ENCODE measurements at places on chromosomes 11 and 22.
A peak's percentile ranks its signal among the peaks of the same experiment; 100 is the strongest.

- no peak for DNase-seq
These were observed 252.3 kb upstream of the TBCEL start for GRCh38 chr11:120771551-120772060.

GRCh38 chr11:76690736-76691135, 20.2 kb upstream of the LRRC32 start:
- DNase-seq = no peak

- DNase-seq = no peak
These were observed 7.1 kb downstream of the YWHAH start for GRCh38 chr22:31951194-31952093.

GRCh38 chr11:35794850-35795249, 132.3 kb downstream of the TRIM44 start:
- peak; percentile 80 for DNase-seq

- no peak for DNase-seq
These were observed 682.0 kb downstream of the OPCML start for GRCh38 chr11:132850266-132850665.

DNA sequence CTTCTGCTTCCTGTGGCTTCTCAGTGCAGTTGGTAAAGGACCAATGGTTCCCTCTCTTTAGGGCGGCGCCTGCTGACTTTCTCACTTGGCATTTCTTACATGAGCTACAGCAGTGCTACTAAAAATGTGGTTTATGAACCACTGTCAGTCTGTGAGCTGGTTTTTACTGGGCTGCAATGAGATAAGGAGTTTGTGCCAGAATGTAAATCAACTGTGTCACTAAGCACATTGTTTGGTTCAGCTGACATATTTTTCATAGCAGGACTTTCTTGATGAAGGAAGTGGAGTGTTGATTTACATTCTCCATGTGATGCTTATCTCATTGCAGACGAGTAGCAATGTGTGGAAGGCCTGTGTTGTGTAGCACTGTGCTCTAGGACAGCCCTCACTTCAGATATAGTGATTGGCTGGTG, 463.3 kb downstream of the SOX6 start:
- peak; percentile 70 for DNase-seq

- DNase-seq = peak; percentile 35
These were observed 118.9 kb upstream of the LMO1 start for GRCh38 chr11:8382436-8383053.

- DNase-seq = no peak
These were observed 237.9 kb downstream of the LUZP2 start for GRCh38 chr11:24734742-24735237.

- no peak for DNase-seq
These were observed 155.2 kb downstream of the DCDC1 start for GRCh38 chr11:31214372-31214771.

DNA sequence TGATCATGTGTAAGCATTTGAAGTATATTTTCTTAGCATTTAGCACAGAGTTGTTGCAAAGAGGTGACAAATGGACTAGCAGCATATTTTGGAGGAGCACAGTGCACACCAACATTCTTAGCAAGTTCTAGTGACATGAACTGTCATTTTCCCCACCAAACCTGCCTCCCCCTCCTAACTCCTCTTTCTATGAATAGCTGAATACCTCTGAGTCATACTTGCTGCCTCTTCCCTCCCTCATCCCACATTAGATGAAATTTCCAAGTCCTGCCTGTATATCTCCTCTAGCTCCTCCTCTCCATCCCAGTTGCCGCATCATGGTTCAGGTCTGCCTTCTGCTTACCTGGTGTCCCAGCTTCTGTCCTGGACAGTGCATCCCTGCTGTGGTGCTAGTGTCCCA, 7.2 kb downstream of the OSBP2 start:
- DNase-seq = peak; percentile 3

- DNase-seq = no peak
These were observed 16.0 kb downstream of the TRIM3 start for GRCh38 chr11:6457581-6458320.

DNA sequence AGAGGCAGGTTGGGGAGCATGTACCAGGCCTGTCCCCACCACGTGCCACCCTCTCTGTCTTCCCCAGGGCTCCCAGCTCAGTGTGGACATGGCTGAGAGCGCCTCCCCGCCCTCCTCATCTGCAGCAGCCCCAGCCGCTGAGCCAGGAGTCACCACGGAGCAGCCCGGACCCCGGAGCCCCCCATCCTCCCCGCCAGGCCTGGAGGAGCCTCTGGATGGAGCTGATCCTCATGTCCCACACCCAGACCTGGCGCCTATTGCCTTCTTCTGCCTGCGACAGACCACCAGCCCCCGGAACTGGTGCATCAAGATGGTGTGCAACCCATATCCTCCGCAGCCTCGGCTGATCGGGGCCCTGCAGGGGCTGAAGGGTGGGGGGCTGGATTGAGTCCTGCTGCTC, at the start of gene CACNA1I:
TSS of gene CACNA1I (plus strand) at position 89 of the 400 bp plus-strand sequence. CDS start at position 89, 0 bp downstream.
- DNase-seq = no peak

DNA sequence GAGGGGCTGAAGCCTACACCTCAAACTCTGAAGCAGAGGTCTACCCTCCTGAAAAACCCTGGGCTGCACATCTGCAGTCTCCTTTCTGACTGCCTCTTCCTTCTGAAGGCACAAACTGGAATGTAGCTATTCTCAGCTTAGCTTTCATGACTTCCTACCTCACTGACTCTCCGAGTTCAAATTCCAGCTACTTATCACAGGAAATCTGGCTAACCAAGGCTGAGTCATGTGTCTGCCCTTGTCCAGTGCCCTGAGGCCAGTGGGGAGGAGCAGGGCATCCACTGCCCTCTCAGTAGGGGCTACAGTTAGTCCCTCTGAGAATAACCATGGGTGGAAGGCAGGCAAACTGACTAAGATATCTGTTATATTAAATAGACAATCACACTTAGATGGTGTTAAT, 29.2 kb downstream of the PDGFD start:
- DNase-seq = peak; percentile 80

- DNase-seq = no peak
These were observed 1.3 kb downstream of the FAM180B start for GRCh38 chr11:47587723-47588326.

DNA sequence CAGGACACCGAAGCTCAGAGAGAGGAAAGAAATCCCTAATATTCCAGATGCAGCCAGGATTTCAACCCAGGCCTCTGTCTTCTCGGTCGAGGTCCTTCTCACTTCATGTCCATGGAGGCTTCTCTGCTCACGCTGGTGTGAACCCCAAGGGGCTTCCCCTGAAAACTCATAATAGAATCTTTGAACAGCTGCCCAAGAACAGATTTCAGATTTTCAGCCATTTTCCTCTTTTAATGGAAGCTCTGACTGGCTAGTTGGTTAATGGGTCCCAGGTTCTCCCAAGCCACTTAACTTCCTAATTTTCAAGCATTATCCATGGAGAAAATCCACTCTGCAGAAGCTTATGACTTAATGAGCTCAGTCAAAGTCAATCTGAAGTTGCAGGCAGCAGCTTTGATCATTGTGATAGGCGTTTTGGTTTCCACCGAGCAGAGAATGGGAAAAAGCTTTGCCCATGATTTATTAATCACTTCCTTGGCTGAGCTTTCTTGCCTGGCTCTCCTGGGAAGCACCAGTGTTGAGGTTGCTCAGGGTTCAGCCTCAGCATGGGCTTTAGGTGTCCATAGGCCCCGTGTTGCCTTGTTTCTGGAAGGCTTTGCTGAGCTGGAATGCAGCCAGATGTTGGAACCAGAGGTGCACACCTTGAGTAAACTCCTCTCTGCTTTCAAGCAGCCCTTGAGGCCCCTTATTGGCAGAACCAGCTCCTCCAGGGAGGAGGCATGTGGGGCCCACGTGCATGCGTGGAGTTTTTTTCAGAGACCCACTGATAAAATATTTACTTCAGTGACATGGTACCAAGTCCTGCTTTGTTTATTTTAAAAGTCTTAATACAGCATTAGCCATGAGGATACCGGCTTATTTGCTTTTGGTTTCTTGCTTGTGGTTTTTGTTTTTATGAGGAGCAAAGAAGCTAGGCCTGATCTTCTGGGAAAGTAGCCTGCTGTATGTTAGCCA, 25.5 kb downstream of the LDLRAD3 start:
- DNase-seq = no peak

- peak; percentile 13 for DNase-seq
These were observed 148.1 kb downstream of the DYNC2H1 start for GRCh38 chr11:103257360-103257759.

DNA sequence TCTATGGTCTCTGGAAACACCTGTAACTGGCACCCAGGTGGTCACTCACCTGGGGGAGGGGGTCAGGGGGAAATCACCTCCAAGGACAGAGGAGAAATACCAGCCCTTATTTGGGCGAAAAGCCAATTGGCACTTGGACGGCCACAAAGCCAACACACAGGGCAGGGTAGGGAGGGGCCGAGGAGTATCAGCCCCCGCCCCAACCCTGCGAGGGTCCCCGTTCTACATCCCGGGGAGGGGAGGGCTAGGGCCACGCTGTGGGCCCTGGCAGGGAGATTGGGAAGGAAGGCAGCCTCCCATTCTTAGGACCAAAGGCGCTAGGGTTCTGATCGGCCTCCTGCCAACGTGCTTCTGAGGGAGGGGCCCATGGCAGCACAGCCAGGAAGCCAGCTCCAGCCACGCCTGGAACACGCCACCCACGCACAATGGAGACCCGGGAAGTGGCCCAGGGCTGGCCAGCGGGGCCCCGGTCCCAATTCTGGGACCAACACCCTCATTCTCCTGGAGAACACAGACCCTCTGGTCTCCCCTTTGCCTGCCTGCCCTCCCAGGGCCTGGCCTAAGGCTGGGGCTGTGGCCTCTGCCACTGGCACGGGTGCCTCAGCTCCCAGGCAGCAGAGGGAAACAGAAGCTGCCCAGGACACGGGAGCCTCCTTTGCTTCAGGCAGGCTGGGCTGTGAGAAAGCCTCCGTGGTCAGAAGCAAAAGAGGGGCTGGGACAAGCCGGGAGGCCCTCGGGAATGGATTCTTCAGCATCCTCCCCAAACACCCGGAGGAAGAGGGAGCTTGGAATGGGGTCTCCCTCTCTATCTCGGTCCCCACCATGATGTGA, 7.4 kb downstream of the CBX6 start:
- no peak for DNase-seq

GRCh38 chr22:38126928-38127668, 16.6 kb upstream of the BAIAP2L2 start:
- no peak for DNase-seq

DNA sequence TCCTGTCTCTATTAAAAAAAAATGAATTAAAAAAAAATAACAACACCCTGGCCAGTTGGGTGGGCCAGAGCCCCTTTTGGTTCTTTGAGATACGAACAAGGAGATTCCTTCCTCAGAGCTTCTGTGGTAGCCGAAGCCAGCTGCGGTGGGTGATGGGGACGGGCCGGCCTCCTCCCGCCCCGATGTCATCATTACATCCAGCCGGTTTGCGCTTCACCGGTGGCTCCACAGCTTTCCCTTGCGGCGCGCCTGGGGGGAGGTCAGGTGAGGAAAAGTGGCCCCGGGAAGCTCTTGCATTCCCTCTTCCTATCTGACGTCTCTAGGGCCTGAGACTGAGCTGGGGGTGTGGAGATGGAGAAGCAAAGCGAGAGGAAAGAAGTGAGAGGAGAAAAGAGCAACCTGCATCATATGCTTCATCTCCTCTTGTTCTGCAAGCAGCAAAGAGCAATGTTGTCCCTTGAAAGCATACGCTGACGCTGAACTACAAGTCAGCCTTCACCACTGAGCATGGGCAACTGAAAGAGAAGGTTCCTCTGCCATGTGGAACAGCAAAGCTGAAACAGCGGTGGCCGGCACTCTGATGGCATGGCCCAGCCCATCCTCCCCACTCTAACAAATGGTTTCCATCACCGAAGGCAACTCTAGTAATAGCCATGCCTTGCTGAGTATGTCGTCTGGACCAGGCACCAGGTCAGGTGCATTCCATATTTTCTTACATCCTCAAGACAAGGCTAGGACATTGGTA, 6.0 kb downstream of the ADAMTS8 start:
- DNase-seq = no peak

DNA sequence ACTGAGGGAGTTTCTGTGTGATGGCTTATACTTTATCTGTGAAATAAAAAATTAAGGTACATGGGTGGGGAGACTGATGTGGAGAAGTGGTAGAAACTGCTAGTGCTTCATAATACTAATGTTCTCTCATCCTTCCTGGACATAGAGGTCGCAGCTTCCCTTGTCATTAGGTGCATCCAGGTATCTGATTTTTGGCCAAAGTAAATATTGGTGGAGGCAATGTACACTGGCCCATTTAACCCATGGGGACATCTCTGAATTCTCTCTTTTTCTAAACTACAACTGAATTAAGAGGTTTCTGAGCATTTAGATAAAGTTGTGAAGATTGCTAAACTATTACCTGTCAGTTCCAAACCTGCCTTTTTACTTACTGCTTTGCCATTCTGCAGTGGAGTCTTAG, 140.9 kb upstream of the CHORDC1 start:
- DNase-seq = no peak

DNA sequence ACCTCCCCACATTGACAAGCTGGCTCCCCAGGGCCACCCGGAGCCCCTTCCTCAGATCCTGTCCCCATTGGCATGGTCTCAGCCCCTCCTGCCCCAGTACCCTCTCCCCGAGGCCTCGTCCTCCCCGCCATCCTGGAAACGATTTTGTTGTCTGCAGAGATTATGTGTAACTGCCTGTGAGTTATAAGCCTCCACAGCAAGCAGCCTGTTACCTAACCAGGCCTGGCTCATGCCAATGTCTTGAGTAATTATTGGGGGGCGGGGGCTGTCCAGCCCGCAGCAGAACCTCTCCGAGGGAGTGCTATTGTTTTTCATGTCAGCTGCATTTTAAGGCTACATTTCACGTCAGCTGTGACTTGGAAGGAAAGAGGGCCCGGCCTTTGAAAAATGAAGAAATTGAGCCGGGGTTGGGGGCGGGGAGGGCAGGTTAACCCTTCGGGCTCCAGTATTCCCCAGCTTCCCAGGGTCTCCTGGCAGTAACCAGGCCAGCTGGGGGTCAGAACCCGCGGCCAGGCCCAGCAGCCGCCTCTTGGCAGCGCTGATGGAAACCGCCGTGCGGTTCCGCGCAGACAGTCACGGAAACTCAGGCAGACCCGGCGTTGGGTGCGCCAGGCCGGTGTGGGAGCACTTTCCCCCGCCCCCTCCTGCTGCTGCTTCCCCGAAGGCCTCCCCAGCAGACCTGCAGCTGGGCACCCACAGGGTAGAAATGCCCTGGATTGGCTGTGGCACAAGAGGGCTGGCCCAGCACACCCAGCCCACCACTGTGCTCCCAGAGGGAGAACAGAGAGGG, 59.5 kb downstream of the CDKN1C start:
- DNase-seq = peak; percentile 93

DNA sequence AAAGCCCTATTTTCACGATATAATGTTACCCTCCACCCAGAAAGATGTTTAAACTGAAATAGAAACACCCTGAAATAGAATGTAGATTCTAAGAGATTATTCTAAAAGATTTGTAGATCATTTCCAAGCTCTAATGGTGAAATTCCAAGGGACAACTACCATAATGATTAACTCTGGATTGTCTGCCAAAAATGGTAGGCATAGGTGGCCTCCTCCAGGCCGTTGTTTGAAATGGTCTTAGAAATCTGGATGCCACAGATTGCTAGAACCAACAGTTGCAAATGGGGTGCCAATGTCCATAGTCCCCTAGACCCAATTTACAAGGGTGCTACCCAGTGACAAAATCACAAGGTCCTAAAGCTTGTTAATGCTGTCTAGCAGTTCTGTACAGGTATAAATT, 6.7 kb upstream of the SLC6A5 start:
- DNase-seq = no peak

- no peak for DNase-seq
These were observed 138.5 kb downstream of the FEZ1 start for GRCh38 chr11:125357551-125357950.

GRCh38 chr11:44333271-44334218, 23.6 kb upstream of the ALX4 start:
- no peak for DNase-seq

GRCh38 chr11:114259124-114259526, 37.1 kb upstream of the NNMT start:
- no peak for DNase-seq
